ENCODE measurements at places on chromosomes 2 and 18. TPM values are rescaled to one million over a fixed set of nuclear protein-coding genes. Genes with fewer than 3 reads are reported as not detected.
A peak's percentile ranks its signal among the peaks of the same experiment; 100 is the strongest.

C2orf66 gene
- total RNA-seq = 0.26 TPM

RBBP8 gene
- total RNA-seq = 95.1 TPM

TMEM200C gene
- total RNA-seq = not detected

RIT2 gene
- total RNA-seq = not detected

CPO gene
- total RNA-seq = not detected

RNF149 gene
- total RNA-seq = 21.7 TPM

- DNase-seq = no peak
These were observed 39.1 kb downstream of the MRPL35 start for GRCh38 chr2:86238354-86238753.

DNA sequence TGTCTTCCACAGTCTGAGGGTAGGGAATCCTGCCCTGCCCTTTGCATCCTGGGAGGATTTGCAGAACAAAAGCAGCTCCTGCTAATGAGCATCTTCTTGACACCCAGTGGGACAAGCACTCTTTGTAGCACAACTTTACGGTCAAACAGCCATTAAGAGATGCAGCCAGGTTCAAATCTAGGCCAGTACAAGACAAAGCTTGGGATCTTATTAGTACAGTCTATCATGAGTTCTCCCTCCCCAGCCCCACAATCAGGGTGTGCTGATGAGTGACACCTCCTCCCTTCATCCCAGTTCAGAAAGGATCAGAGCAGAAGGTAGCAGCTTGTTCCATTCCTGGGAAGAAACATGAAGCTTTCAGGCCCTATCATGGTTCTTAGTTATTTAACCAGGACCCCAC, 41.9 kb downstream of the MARCO start:
- DNase-seq = no peak

DNA sequence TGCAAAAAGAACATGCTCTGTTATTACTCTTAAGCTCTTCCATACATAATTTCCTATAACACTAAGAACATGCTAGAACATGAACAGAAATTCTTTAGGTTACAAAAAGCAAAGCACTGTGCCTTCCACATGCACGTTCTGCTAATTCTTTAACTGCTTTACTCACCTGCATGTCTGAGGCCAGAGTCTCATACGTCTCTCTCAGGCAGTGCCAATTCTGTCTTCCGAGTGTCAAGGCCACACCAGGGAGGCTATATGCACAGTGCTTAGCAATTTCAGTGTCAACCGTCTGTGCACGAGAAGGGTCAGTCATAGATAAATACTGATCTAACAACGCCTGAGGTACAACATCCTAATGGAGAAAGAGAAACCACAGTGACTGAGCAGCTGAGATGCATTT, 55.1 kb downstream of the PPP4R1 start:
- DNase-seq = no peak

- no peak for DNase-seq
These were observed 32.0 kb downstream of the YPEL5 start for GRCh38 chr2:30178618-30179434.

- DNase-seq = no peak
These were observed 93.5 kb upstream of the STK39 start for GRCh38 chr2:168340931-168341330.

DNA sequence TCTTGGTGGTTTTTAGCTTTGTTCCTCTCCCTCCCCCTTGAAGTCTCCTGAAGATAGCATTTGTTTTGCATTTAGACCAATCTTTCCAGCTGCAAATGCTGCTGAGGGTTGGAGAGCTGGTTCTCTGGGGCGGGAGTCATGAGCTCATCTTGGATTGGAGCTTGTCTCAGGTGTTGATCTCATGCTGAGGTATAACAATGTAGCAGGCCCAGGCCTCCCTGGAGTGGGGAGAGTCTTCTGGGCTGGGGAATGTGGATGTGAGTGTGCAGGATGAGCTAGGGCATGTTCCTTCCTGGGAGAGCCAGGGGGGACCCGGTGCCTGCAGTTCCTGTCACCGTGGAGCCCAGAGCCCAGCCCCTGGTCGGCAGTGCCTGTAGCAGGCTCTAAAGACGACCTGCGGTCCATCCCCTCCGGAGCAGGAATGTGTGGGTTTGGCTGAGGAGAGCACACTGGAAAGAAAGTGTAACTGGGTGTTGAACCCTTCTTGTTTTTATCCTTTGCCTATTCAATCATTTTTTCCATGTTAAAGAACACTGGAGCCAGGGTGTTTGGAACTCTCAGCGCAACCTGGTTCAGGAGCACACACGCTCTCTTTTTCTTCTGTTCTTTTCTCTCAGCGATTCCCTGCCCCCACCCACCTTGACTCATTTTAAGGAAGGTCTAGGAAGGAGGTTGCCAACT, 2.7 kb downstream of the ZNF532 start:
- no peak for DNase-seq

- DNase-seq = no peak
These were observed 204.6 kb downstream of the EIPR1 start for GRCh38 chr2:3173031-3173430.

- DNase-seq = peak; percentile 45
These were observed 62.3 kb upstream of the CCDC195 start for GRCh38 chr2:224778474-224778877.

All from A172 (cell line).